ENCODE measurements at places on chromosomes 11 and 22. TPM values are rescaled to one million over a fixed set of nuclear protein-coding genes. Genes with fewer than 3 reads are reported as not detected.

UPK3A gene
- total RNA-seq, result not detected

BATF2 gene
- 1.6 TPM for total RNA-seq

POU2AF1 gene
- not detected for total RNA-seq

PIWIL4 gene
- 2.0 TPM for total RNA-seq

TAGLN gene
- 12,628 TPM for total RNA-seq

MTMR2 gene
- 34.7 TPM for total RNA-seq

LRP4 gene
- total RNA-seq, result 6.3 TPM

ARVCF gene
- total RNA-seq, result 37.2 TPM

MAJIN gene
- total RNA-seq, result not detected

PLA2G6 gene
- total RNA-seq, result 4.4 TPM

NUDT22 gene
- total RNA-seq, result 53.7 TPM

DNA sequence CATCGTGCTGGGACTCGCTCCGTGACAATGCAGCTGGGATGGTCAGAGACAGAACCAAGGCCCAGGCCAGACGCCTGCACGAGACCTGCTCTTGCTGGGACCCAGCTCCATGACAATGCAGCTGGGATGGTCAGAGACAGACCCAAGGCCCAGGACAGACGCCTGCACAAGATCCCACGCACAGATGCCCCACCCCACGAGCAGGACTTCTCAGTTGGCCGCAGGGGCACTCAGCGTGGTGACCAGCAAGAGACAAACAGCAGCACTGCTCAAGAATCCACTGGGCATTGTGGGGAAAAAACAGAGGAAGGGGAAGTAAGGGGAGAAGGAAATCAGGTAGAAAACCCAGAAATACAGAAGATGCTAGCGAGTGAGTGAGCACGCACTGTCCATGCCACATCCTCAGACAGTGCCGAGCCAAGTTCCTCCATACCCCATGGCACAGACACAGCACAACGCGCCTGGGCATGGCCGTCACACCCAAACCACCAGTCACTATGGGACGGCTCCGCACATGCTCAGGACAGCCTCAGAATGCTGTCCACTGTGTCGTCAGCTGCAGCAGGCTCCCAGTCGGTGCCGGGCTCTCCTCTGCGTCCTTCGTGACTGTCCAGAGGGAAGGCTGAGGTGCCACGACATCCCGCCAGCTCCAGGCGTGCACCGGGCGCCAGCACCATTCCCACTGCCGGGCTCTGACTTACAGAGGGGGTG lies 44.5 kb downstream of the BRD1 start:
- no peak for ATAC-seq

- ATAC-seq, result peak; percentile 13
Measured at GRCh38 chr22:38412435-38413084, 42.4 kb downstream of the KCNJ4 start.

GRCh38 chr11:33268945-33269540 lies 11.9 kb downstream of the HIPK3 start:
- no peak for ATAC-seq

GRCh38 chr11:84930863-84931262 lies 696.3 kb downstream of the DLG2 start:
- ATAC-seq, result no peak

- no peak for ATAC-seq
Measured at GRCh38 chr11:33608386-33608785, 92.2 kb downstream of the C11orf91 start.

GRCh38 chr11:31000381-31000780 lies 369.2 kb downstream of the DCDC1 start:
- no peak for ATAC-seq

GRCh38 chr11:85269109-85269508 lies 358.0 kb downstream of the DLG2 start:
- ATAC-seq, result no peak

DNA sequence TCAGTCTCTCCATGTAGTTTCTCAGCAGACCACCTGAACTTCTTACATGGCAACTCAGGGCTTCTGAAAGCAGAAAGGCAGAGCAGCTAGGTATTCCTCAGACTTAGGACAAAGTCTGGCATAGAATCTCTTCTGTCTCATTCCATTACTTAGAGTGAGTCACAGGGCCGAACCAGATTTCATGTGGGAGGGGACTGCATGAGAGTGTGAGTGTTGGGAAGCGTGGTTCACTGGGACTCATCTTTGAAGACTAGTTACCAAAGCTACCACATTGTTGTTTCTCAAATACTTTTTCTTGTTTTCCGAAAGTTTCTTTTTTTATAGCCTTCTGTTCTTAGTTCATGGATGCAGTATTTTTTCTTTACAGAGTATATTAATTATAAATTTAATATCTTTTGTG lies 36.1 kb upstream of the SCN3B start:
- no peak for ATAC-seq

GRCh38 chr11:33949252-33949913 lies 57.5 kb upstream of the LMO2 start:
- ATAC-seq, result no peak

DNA sequence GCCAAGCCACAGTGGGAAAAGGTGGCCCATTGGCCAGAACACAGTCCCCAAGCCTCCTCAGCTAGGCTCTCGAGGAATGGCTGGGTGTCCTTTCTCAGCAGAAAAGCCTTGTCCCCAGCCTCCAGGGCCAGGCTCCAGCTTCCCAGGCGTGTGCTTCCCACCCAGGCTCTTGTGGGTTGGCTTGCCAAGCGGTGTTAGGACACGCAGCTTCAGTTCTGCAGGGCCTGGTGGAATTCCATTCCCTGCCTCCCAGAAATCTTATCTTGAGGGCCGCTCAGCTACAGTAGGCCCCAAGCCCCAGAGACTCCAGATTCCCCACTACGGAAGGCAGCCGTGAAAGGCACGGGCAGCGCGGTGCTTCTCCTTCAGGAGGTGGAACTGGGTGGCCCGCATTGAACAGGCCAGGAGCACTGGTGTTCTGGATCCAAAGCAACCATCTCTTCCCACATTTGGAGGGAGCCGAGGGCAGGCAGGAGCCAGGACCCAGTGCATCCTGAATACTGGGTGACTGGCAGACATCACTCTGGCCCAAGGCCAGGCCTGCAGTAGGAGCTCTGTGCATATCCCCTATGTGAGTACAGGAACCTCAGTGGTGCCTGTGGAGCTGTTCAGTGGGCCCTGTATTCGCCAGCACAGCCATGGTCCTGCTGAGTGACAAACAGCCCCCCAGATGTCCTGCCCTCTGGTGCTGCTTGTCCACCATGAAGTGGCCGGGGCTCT lies 16.7 kb upstream of the KCNQ1OT1 start:
- no peak for ATAC-seq

- no peak for ATAC-seq
Measured at GRCh38 chr11:11519184-11519583, 102.6 kb downstream of the GALNT18 start.

GRCh38 chr11:60798631-60799030 lies 13.5 kb downstream of the MS4A10 start:
- no peak for ATAC-seq

DNA sequence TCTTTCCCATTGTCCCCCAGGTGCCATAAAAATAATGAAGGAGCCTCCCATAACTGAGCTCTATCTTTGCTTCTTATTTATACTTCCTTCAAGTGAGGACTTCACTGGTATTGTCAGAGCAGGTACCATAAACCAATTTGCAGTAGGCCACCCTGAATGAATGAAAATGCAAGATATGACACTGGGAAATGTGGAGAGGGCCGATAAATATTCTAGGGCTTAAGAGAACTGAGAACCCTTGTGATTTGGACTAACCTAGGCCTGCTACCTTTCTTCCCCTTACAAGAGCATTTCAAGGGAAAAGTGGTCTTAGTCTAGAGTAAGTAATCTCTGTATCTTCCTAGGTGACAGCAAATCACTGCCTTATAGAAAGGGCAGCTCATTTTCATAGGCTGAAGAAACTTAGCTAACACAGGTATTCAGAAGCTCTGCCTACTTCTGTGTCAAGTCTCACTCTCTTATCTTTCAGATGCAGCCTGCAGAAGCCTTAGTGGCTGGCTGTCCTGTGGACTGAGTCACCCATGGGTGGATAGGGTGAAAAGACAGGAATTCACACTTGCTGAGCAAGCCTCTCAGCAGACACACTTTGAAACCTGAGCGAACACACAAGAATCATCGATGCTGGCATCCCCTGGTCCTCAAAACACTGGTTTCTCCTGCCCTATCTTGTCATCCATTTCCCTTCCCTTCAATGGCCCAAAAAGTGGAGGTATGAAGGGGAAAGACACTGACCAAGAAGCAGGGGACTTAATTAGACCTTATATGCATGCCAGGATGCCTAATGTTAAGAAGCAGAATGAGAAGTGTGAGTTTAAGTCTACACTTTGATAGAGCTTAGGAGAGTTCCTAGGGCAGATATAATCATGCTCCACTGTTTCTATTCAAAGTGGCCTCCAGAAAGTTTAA lies 15.2 kb downstream of the NRIP3 start:
- ATAC-seq, result no peak

DNA sequence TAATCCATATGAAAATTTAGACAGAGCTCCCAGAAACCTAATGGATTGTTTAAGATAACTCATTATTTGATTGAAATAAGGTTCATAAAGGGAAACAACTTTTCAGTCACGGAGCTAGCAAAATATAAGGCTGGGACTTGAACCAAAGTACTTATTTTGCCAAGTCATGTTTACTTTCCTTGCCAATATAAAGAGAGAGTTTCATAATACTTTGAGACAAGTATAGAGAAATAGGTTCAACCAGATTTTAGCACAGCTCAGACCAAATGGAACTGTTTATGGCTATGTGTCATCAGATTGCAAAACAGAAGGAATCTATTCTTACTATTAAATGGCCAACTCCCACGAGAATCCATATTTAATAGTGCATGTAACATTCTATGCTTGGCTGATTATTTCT lies 1517.5 kb upstream of the TENM4 start:
- ATAC-seq, result peak; percentile 71

- no peak for ATAC-seq
Measured at GRCh38 chr22:36212901-36213300, 11.3 kb upstream of the APOL4 start.

DNA sequence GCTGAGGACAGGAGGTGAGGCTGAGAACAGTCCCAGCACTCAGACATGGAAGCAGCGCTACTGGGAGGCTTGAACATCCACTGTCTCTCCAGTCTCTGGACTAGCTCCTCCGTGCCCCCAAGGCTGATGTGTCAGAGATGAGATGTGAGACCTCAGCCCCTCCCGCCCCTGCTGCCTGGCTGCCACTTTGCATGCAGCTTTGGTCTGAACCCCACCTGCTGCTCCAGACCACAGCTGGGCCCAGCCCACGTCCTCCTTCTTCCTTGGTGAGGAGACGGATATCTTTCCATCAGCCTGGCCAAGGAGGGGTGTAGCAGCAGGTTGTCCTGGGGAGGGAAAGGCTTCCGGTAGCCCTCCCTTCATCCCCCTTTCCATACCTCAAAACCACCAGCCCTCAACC lies 148.0 kb upstream of the B3GAT1 start:
- no peak for ATAC-seq

DNA sequence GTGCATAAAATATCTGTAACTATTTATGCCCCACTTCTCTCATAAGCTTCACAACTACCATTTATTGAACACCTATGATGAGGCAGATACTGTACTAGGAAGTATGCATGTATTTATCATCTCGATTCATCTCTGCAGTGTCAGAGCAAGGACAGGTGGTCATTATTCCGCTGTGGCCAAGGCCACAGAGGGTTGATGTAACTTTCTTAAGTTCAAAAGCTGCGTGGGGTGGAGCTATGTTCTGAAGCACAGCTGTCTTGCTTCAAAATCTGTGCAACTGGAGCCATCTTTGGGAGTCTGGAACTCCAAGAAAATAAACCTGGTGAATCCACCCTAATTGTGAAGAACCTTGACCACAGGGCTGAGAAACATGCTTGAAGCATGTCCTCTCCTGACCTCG lies 60.2 kb upstream of the HMGXB4 start:
- no peak for ATAC-seq

DNA sequence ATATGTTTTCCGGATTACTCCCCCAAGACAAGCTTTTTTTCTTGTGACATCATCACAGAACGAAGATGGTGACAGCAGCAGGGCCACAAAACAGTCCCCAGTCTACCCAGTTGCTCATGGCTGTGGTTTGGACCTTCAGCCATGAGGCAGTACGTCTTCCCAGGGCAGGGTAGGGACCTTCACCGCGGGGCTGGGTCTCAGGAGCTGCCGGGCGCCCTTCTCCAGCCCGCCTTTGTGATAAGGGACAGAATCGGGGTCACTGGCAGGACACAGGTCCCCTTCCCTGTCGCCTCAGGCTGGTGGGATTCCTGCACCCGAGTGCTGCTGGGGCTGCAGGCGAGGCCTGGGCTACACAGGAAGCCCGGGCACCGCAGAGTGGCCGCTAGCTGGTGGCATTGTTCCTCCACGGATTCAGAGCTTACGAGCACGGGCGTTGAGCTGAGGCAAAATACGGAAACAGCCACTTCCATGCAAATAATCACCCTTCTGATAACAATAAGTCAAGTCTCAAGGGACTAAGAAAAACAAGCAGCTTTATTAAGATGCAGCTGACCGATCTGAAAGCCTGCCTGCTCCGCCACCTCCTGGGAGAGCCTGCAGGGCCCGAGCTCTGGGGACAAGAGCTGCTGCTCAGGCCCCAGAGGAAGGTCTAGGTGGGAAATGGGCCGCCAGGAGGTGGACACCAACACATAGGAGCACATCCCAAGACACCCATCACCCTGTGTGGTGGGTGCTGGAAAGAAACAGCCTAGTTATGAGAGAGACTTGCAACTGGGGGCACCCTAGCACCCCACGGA lies 12.3 kb downstream of the TBX1 start:
- ATAC-seq, result no peak

DNA sequence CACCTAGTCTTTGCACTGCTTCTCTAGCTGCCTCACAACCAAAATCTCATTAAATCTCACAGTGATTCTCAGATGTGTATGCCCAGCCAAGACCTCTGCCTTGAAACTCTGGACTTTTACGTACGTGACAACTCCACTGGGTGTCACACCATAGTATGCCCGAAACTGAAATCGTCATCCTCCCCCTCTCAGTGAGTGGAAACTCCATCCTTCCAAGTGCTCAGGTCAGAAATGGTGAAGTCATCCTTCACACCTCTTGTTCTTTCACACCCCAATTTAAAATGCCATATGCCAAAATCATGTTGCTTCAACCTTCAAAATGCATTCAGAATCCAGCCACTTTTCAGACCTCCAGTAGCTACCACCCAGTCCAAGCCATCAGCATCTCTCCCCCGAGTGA lies 42.5 kb downstream of the SFI1 start:
- no peak for ATAC-seq

Data from gastroesophageal sphincter (tissue), 4 donors.